Left lung (tissue), 14 donors: ENCODE measurements at places on chromosomes 1 and 21. TPM values are rescaled to one million over a fixed set of nuclear protein-coding genes. Genes with fewer than 3 reads are reported as not detected.

DNA sequence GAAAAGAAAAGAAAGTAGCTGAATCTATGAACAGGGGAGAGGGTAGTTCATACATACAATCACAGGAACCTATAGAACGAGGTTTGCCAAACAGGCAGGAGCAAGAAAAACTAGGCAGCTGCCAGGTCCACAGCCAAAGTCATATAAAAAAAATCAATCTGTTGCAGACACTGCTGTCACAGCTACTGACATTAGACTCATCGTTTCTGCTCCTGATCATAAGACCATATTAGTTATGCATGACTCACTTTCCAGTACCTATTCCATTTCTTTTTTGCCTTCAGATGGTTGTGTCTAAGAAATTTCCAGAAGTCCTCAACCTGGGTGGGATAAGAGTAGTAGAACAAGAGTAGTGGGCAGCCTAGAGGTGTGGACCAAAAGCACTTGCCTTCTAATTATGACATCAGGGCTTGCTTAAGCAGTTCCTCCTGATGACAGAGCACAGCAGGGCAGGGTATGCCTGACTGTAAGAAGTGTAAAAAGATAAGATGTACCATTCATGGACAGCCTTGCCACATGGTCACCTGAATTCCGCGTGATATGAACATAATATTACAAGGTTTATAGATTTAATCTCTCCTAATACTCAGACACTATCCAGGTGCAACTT is 323.2 kb upstream of the SGIP1 start:
- DNase-seq: no peak

IL23R gene
- 0.13 TPM for polyA plus RNA-seq

DNA sequence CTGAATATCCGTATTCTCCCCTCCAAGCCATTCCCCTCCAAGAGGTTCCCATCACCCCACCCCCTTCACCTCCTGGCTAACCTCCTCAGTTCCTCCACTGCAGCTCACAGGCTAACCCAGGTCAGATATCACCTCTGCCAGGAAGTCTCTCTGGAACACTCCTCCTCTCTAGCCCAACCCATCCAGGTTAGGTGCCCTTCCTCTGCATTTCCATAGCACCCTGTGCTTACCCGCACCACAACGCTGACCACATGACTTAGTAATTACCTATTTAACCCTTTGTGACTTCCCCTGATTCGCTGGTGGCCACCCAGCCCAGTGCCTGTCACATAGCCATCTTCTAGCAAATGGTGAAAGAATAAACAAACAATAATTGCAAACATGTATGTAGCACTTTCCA is 49.5 kb upstream of the IFFO2 start:
- no peak for DNase-seq

GRCh38 chr1:236982380-236982779 is 21.9 kb downstream of the MT1HL1 start:
- no peak for DNase-seq

NMNAT2 gene
- polyA plus RNA-seq: 1.4 TPM

PTPRC gene
- polyA plus RNA-seq: 7.0 TPM

SNX7 gene
- polyA plus RNA-seq: 39.4 TPM

ADIPOR1 gene
- 63.2 TPM for polyA plus RNA-seq

GRCh38 chr1:227894831-227895451 is 52.8 kb downstream of the WNT9A start:
- DNase-seq: no peak

- DNase-seq: no peak
These were observed 114.3 kb upstream of the FMN2 start for GRCh38 chr1:239977416-239977815.

DNA sequence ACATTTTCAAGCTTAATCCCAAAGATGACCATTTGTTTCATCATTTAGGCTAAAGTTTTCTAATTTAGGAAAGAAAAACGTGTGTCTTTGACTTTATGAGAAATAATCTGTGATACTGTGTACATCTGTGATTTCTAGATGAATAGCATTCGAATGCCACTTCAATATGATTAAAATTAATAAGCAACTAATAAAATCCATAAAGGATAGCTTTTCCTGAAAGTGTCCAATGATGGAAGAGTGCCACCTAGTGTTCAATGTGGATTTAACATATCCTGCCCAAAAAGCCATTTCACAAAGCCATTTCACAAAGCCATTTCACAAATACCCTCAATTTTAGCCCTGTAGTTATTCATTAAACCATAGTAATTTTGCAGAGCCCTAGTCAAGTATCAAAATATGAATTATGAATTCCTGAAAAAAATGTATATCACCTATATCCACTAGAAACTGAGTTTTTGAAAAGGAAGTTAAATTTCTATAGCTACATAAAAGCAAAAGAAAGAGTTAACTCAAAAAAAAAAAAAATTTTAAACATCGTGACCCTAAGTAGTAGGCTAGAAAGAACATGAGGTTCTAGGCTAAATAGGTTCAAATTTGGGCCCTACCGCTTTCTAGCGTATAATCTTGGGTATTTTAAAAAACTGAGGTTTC is 19.1 kb downstream of the NME7 start:
- DNase-seq: no peak
